CD4-positive, alpha-beta T cell treated with Interleukin-12 subunit alpha and Interleukin-12 subunit beta, for 1 hour (primary cell): ENCODE measurements at places on chromosomes 4 and X.

DNA sequence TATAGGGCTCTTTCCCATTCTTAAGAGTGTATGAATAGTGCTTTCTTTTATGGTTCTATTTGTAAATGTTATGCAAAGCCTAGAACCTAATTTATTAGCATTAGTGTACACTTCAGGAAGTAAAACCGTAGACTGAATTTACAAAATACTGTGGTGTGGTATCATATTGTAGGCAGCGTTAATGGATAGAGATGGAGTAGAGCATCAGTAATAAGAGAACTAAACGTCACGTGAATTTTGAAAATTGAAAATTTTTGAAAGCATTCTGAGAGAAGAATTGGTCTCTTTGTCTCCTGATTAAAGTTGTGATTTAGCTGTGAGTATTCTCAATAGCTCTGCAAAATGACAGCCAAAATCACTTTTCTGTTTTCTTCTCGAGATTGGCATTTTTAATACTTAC, 2.9 kb downstream of the STIM2 start:
- no peak for DNase-seq

- DNase-seq = no peak
Observed at GRCh38 chr4:5798462-5798861, 87.5 kb downstream of the EVC start.

GRCh38 chrX:68820476-68821110, 8.2 kb upstream of the EFNB1 start:
- no peak for DNase-seq

- DNase-seq = no peak
Observed at GRCh38 chr4:171714791-171715454, 98.3 kb upstream of the GALNTL6 start.
